ENCODE measurements at places on chromosomes 12 and 14.

DNA sequence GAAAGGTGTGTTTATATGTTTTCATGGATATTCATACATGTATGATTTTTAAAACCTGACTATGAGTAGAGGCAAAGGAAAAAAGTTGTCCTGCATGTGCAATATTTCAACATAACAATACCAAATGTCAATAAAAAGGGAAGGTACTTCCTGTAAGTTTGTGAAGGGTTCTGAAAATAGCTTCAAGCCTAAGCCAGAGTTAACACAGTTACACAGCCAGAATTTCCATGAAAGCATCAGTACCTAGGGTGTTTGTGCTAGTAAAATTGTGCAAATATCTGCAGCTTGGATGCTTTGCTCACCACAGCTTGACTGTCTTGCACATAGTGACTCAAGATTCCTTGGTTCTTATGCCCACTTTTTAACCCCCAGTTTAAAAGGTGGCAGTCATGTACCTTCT lies 193.1 kb upstream of the FAR2 start:
- DNase-seq, result no peak

DNA sequence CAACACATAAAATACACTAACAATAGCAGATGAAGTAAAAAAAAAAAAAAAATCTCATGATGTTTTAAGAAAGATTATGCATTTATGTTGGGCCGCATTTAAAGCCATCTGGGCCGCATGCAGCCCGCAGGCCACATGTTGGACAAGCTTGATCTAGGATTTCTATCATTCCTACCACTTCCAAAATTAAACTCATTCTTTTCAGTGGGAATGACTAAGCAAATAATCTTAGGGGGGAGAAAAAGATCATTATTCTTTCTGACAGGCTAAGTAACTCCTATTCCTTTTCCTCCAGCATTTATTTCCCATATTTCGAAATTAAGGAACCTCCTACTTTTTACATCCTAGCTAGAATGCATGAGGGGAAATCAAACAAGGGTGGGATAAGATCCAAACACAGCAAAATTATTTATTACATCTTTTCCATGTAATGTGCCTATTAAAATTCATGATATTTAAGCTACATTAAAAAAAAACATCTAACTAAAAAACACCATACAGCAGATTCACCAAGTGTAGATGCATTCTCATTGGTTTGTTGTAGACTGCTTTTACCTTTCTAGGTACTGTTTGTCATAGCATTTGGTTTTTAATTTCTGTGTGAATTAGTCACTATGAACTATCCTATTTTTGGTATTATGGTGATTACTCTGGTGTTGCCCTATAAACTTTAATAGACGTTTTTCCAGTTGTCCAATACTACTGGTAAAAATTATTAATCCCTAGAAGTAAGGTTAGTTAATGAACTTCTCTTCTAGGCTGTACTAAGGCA lies 76.1 kb downstream of the RASSF8 start:
- no peak for DNase-seq

- no peak for DNase-seq
Measured at GRCh38 chr12:75750716-75751306, 239.4 kb upstream of the KRR1 start.

DNA sequence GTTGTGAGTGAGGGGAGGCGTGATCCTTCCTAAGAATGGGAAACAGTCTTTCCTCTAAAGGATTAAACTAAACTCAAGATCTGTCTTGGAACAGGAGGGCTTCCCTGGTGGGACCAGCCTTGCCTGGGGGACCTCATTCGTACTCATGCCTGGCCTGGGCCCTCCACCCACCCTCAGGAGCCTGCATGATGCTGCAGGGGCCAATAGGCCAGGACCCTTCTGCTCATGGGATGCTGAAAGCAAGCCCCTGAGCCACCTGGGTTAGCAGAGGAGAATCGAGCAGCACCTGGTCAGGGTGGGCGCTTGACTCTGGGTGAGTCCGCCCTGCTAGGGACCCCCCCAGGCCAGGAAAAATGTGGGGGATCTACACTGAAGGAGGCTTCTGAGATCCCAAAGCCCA lies 48.3 kb upstream of the FAM181A start:
- DNase-seq, result no peak

DNA sequence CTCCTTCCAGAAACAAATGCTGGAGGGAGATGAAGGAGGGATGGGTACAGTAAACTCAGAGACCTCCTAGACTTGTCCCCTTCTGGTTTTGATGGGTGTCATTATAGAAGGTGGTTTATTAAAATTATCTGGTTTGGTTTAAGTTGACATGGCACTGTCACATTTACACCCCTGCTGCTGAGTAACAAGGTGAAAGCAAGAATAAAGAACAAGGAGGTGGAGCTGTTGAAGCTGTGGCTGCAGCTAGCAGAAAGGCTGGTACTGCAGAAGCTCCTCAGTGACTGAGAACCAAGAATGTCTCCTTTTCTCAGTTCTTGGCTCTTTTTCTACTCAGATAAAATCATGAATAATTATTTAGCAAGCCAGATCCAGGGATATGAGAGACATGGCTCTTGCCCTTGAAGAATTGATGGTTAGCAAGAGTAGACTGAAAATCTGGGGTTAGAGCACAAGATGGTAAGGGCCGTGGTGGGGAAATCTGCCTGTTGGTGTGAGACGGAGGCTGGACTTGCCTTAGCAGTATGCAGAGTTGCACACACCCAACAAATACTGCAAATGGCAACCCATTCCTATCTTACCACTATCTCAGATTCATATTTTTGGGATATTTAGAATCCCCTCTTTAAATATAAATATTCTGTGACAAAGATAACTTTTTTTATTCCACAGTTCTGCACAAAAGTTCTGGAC lies at the start of gene GZMH:
TSS of gene GZMH (minus strand) at position 31 of the 690 bp plus-strand sequence. CDS start 72 bp downstream, outside the sequence.
- DNase-seq, result no peak

- no peak for DNase-seq
Measured at GRCh38 chr14:64675312-64675711, 28.9 kb upstream of the PLEKHG3 start.

DNA sequence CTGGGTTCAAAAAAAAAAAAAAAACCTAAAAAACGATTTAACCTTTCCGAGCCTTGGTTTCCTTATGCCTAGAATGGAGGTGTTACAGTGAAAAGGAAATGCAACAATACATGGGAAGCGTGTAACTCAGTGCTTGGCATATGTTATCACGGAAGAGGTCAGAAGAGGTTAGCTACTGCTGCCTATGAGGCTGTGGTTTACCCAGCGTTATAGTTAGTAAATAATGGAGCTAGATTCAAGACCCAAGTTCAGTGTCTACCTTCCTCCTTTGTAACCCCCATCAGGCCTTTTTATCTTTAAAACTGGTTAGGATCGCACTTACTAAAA lies 839 bp downstream of the IFT43 start:
- no peak for DNase-seq

DNA sequence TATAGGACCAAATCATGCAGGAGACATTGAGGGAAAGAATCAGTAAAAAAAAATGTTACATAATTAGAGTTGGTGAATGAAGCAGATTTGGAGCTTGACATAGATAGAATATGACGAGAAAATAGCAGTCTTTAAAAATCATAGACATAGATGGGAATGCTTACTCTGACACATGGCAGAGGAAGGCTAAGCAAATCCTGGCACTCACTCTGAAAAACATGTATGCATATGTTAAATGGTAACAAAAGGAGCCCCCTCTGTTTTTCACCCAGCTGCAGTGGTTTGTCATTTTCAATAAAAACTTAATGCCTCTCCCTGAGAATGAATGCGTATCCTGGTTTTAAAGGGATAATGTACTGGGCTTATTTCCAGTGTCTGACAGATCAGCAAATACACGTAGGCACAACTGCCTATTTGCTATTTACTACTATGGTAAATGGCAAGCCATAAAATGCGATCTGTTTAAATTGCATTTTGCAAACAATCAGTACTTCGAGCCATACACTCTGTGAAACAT lies 561.2 kb upstream of the SEL1L start:
- DNase-seq, result no peak

DNA sequence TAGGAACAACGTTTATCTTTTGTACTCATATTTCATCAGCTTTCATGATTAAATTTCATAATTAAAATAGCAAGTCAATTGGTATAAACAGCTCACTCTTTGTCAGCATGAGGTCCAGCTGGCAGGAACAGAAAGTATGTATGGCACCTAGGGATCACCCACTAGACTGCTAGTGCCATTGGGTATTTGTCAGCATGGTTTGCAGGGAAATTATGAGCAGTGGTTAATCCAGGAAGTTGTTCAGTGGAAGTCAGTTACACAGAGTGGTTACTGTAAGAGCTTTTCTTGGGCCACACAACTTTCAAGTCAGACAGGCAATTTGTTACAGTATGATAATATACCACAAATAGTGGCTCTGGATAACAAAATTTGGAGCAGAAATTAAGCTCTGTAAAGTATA lies 340.3 kb upstream of the RGS6 start:
- no peak for DNase-seq

GRCh38 chr12:117564881-117565280 lies 203.5 kb upstream of the NOS1 start:
- DNase-seq, result no peak

Measured in NCI-H1048 (cell line).